ENCODE measurements at places on chromosomes 4 and X.

GRCh38 chrX:152632445-152633097 is 5.1 kb upstream of the GABRQ start:
- peak; percentile 10 for DNase-seq

DNA sequence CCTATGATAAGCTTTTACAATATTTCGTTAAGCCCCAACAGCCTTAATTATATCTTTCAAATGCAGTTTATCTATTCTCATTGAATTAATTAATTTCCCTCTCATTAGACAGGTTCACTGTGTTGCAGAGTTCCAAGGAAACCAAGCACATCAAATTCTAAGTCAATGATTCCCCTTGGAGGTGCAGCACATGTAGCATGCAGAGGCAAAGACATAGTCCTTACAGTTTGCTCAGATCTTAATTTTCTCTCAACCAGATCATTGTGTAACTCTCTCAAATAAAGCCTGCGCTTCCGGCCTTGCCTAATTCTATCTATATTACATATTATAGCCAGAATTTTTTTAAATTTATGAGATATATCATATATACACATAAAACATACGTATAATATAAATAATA is 205.4 kb downstream of the GRIA2 start:
- no peak for DNase-seq

DNA sequence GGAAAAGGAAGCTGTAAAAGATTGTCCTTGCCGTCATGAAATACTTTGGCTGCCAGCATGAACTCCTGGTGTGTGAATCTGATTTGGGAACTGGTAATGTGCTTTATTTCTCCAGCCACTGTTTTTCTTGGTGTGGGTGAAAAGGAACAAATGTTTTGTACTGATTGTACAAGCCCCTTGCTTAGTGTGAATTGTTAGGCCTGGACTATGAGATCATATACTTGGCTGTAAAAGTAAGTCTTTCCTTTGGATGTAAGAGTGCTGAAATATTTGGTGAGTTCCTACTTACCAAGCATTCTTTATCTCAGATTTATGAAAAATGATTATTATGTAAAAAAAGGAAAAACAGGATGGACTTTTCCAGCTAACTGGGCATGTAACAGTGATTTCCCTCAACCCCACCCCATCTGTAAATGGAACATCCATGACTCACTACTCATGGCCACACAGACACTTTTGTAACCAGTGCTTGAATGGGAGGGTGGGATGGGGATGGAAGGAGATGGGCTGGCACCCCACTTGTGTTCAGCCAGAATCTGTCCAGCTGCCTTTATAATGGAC is 6.3 kb downstream of the FNIP2 start:
- DNase-seq, result no peak

- DNase-seq, result no peak
Measured at GRCh38 chr4:13108096-13108495, 376.0 kb downstream of the RAB28 start.

DNA sequence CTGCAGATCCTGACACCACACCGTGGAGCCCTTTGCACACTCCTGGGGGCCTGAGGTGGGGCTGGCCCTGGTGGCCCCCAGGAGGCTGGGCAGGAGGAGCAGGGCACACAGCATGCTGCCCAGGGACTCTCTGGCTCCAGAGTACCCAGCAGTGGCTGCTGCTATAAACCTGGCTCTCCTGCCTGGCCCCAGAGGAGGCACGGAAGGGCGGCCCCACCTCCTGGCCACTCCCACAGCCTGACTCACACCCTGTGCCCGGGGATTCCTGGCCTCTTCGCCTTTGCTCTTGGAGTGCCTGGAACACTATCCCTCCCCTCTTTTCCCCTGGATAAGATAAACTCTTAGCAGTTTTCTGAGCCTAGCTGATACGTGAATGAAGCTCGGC is at the start of gene PSAPL1:
Gene PSAPL1, minus strand, starts transcription at position 165 of the 385 bp plus-strand sequence. Its CDS starts 51 bp downstream, at position 114.
- DNase-seq, result no peak

DNA sequence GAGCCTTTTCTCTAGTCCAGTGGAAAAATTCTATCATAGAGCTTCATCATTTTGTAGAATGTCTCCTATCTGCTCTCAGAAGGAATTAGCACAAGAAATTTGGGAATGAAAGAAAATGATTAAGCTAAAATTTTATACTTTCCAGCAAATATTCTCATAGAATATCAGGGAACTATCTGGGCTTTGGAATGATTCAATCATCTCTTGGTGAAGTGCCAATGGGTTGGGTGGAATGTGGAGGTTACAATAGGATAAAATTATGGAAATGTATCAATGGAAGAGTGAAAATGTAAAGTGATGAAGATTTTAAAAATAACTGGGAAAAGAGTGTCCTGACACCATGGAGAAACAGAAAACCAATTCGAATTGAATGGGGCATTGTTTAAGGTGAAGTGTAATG is 119.0 kb upstream of the MID1 start:
- no peak for DNase-seq

DNA sequence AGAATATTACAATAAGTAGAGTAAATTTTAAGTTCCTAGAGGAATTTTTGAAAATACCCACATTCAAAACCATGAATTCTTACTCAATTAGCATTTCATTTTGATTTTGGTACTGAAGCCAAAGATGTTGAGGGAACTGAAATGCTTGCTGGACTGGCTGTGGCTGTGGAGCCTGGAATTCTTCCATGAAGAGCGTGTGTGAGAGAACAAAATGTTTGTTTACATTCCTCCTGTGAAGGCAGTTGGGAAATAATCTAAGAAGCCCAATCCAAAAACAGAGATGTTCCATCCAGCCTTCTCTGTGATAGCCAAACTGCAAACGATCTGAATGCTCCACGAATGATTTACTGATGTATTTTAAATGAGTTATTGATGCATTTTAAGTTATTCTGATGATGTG is 3.8 kb upstream of the ADH1B start:
- DNase-seq, result peak; percentile 25

DNA sequence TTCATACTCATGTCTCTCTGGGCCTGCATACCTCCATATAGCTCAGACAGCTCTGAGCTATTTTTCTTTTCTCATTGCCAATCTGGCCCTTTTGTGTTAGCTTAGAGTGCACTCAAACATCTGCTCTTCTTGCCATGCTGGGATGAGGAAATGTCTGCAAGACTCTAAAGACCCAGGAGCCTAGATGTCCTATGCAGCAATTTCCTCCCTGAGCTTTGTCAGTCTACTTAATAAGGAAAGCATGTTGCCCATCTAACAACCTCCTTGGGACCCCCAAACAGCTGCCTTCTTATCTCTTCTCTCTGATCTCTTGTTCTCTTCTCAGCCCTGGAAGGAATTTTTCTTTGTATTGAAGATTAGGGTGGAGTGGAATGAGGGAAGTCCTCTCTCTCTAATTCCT is 69.2 kb downstream of the UCHL1 start:
- no peak for DNase-seq

GRCh38 chrX:24426340-24426913 is 38.7 kb upstream of the PDK3 start:
- DNase-seq, result no peak

- DNase-seq, result no peak
Measured at GRCh38 chr4:138405934-138406567, 163.9 kb upstream of the SLC7A11 start.

DNA sequence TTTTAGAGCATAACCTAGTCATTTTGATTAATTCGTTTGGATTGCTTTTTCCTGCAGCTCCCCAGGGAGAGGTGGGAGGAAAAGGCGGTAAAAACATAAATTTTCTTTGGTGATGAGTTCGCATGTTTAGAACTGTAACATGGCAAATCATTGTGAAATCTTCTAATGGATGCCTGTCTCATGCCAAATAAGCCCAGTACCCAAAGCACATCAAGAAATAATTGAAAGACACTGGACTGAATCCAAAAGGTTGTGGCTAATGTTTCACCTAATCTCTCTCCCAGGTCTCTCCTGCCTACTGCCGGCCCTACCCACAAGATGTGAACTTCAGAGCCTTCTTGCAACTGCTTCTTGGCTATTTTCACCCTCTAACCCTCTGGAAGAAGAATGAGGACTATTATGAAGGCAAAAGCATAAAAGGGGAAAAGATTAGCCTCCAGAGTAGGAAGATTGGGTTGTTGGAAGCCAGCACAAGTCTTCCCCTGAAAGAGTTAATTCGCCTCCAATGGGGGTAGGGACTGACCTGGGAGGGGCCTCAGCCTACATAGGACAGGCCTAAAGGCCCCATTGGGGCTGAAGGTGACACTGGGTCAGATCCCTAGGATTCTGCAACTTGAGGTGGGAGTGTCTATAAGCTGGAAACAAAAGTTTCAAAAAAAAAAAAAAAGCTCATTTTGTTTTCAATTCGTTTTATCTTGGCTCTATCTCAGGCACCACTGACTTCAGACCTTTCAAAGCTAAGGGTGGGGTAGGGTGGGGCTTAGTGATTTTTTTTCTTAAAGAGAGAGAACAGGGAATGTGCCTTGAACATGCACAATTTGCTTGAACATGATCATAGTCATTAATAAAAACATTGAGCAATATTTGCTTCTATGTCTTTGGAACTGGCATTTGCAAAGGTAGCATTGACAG is 278.6 kb upstream of the KLF3 start:
- DNase-seq, result no peak

GRCh38 chr4:176882206-176882605 is 89.5 kb upstream of the VEGFC start:
- no peak for DNase-seq

- no peak for DNase-seq
Measured at GRCh38 chr4:80069837-80070731, 2.9 kb downstream of the ANTXR2 start.

GRCh38 chr4:9735515-9735914 is 45.9 kb upstream of the DRD5 start:
- DNase-seq, result no peak

GRCh38 chr4:167955006-167955405 is 137.3 kb upstream of the ANXA10 start:
- no peak for DNase-seq

DNA sequence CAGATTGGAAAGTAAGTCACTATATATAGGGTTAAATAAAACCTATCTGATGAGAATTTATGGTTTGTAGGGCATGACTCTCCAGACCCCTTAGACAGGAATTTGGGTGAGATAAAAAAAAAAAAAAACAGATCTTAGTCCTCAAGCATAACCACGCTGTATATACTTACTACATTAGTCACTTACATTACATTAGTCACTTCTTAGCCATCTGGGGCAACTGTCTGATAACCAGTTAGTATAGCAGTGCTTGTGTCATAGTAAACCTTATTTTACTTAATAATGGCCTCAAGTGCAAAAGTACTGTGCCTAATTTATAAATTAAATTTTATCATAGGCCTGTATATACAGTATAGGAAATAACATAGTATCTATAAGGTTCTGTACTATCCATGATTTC is 60.2 kb upstream of the RPS6KA6 start:
- no peak for DNase-seq

DNA sequence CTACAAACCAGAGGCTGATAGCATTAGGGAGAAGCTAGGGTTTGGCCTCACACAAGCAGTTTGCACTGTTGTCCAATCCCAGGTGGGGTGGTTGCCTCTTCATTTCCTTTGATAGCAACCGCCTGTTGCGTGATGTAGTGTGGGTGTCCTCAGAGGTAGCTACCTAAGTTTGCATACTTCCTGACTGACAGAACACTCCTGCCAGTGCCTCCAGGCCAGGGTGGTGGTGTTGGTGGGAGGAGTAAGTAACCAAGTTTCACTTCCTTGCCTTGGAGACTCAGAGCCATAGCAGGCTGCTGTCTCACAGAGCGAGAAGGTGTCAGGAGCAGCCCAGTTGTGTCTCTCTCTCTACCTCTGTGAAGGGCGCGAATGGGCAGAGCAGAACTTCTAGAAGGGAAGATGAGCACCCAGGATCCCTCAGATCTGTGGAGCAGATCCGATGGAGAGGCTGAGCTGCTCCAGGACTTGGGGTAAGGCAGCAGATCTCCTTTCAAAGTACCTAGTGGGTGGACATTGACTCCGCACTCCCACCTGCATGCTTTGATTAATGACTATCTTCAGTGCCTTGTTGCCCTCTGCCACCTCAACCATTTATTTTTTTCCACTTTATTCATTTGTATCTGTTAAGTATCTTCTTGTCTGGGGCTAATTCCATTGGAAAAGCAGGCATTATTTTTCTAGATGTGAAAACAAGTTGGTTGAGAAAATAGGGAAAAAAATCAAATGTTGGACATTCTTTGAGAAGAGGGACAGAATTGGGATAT is at the start of gene DAPP1:
Gene DAPP1, plus strand, starts transcription at position 283 of the 764 bp plus-strand sequence. Its CDS starts 87 bp downstream, at position 370.
- no peak for DNase-seq

- DNase-seq, result no peak
Measured at GRCh38 chrX:10578527-10578926, 41.9 kb downstream of the MID1 start.

DNA sequence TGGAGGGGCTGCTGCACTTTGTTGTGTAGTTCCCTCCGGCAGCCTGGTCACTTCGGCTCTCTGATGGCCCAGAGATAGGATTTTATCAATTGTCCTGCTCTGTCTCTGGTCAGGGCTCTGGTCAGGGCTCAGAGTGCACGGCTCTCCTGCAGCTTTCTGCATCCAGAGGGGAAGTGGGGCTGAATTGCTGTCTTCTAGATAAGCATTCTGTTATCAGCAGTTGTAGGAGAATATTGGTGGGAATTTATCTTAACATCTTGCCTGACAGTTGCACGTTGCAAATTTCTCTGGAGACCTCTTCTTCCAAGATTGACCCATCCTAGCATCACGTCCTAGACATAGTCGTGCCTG is 62.8 kb downstream of the FAM193A start:
- DNase-seq, result no peak

DNA sequence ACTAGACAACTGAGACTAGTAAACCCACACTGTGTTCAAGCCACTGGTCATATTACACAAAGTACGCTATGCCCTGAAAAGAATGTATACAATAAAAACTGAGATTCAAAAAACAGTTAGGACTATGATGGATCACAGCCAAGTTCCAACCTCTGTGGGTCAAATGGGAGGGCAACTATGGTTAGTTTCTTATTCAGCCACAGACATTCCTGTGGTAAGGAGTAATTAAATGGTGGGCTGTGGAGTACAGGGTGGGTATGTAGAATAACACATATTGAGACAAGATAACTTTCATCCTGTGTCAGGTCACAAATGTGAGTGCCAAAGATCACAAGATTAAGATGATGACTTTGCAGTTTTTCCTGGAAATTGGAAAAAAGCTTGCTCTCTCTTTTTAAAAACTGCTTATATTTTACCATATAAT is 167.2 kb downstream of the NPNT start:
- DNase-seq, result peak; percentile 21

DNA sequence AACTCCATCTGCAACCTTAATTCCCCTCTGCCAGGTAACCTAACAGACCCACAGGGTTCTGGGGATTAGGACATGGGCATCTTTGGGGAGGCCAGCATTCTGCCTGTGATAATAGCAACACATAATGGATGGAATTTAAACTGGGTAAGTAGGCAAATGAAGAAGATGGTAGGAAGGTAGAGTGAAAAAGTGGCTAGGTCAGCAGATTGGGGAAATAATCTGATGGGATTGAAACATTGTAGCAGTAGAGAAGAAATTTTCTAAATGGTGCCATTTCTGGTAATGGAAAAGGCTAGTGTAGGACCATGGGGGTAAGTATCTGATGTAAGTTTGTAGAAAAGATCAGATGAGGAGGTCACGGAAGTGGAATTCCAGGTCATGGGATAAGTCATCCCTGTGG is 3.0 kb upstream of the CT47C1 start:
- DNase-seq, result no peak

GRCh38 chr4:154107337-154107736 is 318.5 kb upstream of the SFRP2 start:
- no peak for DNase-seq

Measured in amniotic stem cell (primary cell).